ENCODE measurements at places on chromosomes 4 and X.

- DNase-seq, result no peak
These were observed 7.0 kb upstream of the TRPC5OS start for GRCh38 chrX:111868726-111869638.

DNA sequence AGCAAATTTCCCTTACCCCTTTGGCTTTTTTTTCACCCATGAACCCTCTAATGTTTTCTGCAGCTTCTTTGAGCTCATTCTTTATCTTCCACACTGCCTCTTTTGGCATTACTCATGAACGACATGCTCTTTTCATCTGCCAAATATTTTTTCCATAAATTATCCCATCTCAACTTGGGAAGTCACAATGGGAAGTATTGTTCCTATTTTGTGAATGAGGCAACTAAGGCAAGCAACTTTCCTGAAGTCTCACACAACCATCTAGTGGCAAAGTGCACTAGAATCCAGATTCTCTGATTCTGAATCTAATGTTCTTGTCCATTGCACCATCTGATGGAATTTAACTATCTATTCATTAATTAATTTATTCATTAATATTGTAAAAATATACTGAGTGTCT lies 625 bp downstream of the RTL9 start:
- no peak for DNase-seq

DNA sequence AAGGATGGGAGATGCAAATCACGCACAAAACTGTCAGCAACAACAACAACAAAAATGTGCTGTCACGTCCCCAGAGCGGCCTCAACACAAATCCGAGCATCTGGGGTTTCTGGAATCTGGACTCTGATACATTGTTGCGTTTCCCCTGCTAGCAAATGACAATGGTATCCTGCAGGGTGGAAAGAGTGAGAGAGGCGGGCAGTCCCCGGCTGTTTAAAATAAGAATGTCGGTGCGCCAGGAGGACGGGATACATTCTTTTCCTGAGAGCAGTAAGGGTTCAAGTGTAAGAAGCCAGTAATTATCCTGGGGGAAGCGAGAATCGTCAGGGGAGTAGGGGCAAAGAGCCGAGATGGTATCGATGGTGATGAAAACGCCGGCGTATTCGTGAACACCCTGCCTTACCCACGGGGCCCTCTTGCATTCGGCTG lies 310.2 kb downstream of the ASMT start:
- no peak for DNase-seq

GRCh38 chr4:141636771-141637460 lies 533 bp downstream of the IL15 start:
- peak; percentile 62 for DNase-seq

DNA sequence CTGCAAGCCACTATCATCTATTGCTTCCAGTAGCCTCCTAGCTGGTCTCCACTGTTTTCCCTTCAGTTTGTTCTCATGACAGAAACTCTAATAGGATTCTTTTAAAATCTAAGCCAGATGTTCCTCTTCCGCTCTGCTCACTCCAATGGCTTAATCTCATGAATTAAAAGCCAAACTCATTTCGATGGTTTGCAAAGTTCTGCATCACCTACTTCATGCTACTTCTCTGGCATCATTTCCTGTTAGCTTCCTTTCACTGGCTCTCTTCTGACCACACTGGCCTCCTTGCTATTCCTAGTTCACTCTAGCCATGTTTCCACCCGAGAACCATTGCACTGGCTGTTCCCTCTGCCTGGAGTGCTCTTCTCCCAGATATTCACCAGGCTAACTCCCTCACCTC lies 102.0 kb upstream of the LSM6 start:
- DNase-seq, result no peak

DNA sequence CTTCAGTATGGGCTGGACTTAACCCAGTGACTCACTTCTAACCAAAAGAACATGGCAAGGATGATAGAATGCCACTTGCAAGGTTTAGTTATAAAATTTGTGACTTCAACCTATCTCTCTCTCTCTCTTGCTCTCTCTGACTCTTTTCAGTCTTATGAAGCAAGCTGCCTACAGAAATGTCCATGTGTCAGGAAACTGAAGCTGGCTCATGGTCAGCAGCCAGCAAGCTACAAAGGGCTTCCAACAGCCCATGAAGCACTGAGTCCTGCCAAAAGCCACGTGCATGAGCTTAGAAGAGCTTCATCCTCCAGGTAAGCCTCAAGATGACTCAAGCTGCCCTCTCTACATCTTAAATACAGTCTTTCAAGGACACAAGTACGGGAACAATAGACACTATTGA lies 100.3 kb downstream of the HS3ST1 start:
- no peak for DNase-seq

DNA sequence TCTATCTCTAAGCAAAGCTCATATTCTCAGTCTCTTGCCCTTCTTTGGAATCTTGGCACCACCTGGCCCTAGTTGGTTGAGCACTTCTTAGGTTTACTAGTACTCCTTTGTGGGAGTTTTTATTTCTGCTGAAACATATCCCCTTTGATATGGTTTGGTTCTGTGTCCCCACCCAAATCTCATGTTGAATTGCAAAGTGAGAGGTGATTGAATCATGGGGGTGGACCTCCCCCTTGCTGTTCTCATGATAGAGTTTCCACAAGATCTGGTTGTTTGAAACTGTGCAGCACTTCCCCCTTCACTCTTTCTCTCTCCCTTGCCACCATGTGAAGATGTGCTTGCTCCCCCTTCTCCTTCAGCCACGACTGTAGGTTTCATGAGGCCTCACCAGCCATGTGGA lies 22.2 kb upstream of the SYNPO2 start:
- no peak for DNase-seq

DNA sequence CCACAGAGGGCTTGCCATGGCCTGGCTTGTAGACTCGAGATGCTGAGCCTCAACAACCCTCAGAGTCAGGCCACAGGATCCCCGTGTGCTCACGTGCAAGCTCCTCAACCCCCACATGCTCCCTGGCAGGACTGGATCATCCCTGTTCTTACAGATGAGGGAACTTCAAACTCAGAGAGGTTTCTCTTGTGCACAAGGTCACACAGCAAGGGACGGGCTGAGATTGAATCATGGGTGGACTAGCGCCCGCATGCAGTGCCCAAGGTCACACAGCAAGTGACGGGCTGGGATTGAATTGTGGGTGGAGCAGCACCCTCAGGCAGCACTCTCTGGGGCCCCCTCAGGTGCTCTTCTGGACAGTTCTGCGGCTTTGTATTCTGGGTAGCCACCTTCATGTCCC lies 60.6 kb upstream of the AFAP1 start:
- DNase-seq, result peak; percentile 13

DNA sequence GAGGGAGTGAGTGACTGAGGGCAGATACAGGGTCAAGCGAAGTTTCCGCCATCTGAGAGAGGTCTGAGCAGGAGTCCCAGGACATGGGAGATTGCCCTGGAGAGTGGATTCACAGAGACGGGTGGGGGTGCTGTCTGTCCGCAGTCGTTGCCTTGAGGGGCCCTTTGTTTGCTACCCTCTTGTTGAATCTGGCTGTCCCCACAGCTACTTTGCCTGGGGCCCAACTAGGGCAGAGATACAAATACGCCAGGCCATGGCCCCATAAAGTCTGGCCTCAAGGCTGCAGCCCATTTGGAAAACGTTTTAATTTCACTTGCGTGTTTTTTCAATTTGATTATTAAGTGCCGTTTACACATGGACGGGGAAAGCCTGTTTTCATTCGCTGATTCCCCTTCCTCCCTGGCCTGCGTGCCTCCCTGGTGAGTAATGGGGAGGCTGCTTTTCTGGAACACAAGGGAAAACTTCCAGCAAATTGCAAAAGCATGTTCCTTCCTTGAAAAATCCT lies 134.4 kb downstream of the SMIM20 start:
- peak; percentile 70 for DNase-seq

- DNase-seq, result no peak
These were observed 253.0 kb downstream of the PTTG2 start for GRCh38 chr4:38213083-38213805.

- no peak for DNase-seq
These were observed 19.3 kb downstream of the SEC24D start for GRCh38 chr4:118816538-118817177.

GRCh38 chr4:173522160-173522950 lies 7.7 kb downstream of the HAND2 start:
- DNase-seq, result peak; percentile 95

DNA sequence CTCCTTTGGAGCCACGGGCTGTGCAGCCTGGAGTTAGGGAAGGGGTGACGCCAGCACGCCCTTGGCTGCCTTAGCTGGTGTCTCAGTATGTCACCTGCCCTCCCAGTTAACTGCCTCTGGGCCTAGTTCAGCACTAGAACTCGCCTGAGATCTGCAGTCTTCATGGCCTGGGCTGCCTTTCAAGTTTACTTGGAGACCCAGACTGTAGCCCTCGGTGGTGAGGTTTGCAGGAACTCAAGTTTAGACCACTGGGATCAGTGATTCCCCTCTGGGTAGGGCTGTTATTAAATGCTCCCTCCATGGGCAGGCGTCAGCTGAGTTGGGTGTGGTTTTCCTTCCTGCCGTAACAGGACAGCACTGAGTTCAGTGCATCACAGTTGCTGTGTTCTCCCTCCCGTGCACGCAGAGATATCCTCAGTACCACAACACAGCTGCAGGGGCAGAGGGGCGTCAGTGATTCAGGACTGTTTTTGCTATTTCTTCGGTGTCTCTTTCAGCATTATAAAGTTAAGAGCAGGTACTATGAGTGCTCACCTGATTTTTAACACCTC lies 30.5 kb downstream of the PLAC8 start:
- DNase-seq, result no peak

- no peak for DNase-seq
These were observed 107.0 kb downstream of the CPZ start for GRCh38 chr4:8699479-8700145.

DNA sequence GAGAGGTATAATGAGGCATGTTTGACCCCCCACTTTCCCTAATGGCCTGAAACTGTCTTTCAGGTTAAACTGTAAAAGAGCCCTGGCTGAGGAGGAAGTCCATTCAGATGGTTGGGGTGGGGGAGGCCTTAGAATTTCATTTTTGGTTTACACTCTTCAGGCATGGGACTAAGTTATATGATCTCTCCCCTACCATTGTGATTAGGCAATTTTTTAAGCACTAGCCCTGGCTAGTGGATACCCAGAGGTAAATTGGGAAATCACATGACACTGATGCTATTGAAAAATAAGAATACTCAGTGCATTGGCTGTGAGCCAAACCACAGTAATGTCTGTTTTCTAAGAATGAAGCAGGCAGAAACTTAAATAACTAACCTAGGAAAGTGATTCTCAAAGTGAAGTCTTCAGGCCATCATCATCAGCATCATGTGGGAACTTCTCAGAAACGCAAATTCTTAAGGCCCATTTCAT lies 149.7 kb downstream of the RRAGB start:
- DNase-seq, result no peak

DNA sequence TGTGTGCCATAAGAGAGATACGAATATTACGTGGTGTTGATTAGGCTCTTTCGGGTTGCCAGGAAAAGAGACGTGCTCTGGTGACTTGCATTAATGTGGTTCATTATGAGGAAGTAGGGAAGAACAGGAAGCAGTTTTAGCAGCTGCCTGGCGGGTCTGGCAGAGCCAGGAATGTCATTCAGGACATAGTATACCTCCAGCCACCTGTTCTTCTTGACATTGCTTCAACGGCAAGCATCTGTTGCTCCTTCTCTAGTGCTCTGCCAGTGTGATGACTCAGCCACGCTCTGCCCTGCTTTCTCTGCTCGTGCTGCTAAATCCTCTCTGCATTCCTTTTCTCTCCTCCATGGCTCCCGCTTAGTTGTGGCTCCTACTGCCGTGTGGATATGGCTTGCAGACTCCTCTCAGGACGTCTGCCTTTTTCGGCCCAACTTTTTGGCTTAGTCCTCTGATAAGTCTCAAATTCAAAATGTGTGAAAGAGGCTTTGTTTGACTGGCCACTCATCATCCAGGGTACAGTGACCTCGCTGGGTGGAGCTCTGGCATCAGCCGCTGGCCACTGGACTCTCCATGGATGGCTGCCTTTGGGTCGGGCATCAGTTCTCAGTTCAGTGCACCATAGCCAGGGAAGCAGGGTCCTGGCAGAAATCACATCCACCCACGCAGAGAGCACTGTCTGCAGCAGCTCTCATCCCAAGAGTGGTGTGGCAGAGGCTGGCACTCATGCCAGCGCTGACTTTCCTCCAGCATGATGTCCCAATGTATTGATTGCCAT lies 89.3 kb upstream of the KLF3 start:
- peak; percentile 49 for DNase-seq

- no peak for DNase-seq
These were observed 28.7 kb upstream of the SMIM10L2A start for GRCh38 chrX:135393051-135393450.

GRCh38 chr4:181550381-181550780 lies 692.8 kb upstream of the TENM3 start:
- no peak for DNase-seq
